ENCODE measurements at places on chromosomes 2 and 18. TPM values are rescaled to one million over a fixed set of nuclear protein-coding genes. Genes with fewer than 3 reads are reported as not detected.

DNA sequence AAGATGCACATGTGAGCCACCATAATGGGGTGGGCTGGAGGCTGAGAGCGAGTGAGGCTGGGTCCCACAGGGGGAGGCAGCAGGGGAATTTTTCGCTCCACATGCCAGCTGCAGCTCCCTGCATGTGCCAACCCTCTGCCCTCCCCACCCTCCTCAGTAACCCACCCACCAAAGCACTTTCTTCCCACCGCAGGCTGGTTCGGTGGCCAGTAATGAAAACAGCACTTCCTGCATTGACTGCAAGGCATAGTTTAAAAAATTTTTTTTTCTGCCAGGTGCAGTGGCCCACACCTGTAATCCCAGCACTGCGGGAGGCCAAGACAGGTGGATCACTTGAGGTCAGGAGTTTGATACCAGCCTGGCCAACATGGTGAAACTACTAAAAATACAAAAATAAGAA lies 147.5 kb upstream of the TTC39C start:
- DNase-seq, result no peak

DNA sequence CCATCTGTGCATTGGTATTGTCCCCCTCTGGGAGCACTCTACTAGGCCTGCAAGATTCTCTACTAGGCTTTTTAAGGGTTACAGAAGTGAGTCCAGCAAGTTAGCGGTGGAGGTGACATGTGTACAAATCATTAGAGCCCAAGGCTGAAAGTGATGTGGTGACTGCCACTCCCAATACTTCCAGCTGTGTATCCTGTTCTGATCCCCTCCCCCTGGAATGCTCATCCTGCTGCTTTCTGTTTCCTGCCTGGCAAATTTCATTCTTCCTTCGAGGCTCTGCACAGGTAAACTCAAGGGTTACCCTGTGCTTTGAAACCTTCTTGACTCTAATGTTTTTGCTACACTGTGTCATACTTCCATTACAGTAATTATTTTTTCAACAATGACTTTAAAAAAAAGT lies 258.5 kb upstream of the REV1 start:
- no peak for DNase-seq

HAAO gene
- total RNA-seq, result 188 TPM

GRCh38 chr2:236175548-236176150 lies 7.5 kb upstream of the GBX2 start:
- DNase-seq, result no peak

DNA sequence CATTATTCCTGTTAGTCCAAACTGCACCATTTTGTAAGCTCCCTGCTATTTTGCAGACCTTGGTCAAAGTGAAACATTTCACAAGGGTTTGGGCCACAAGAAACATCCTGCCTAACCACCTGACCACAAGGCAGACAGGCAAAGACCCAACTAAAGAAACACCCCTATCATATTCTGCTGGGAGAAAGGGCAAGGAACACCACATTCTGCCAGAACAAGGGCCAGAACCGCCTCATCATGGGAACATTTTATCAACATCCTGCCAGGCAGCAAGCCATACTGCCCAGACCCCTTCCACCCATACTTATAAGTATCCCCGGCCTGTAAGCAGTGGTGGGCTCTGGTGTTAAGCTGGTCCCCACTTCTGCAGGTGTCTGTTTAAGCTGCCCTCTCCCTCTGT lies 12.0 kb upstream of the RAB31 start:
- DNase-seq, result no peak

DNA sequence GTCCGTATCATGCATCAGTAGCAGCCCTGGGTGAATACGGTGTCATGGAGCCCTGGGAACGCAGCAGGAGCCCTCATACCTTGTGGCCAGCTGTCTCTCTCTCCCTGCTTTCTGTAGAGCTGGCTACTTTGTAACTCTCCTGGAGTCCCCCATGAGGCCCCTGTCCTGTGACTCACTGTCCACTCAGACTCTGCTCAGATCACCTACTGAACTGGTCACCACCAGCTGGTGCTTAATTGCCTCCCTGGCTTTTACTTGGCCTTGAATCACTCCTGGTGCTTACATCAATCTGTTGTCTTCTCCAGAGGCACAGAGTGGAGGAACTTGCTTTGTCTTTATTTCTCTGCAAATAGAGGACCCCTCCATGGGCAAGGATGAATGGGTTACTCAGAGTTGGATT lies 172.7 kb downstream of the HRH4 start:
- DNase-seq, result no peak

GLS gene
- 10.2 TPM for total RNA-seq

DNA sequence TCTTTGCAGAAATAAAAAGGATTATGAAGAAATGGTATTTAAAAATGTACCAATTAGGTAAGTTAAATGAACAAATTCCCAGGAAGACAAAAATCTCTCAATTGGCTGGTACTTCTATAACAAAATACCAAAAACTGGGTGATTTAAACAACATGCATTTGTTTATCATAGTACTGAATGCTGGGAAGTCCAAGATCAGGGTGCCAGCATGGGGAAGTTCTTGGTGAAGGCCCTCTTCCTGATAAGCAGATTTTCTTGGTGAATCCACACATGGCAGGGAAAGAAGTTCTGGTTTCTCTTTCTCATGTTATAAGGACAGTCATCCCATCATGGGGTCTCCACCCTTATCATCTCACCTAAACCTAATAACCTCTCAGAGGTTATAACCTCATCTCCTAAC lies 271.6 kb upstream of the SETBP1 start:
- DNase-seq, result no peak

DNA sequence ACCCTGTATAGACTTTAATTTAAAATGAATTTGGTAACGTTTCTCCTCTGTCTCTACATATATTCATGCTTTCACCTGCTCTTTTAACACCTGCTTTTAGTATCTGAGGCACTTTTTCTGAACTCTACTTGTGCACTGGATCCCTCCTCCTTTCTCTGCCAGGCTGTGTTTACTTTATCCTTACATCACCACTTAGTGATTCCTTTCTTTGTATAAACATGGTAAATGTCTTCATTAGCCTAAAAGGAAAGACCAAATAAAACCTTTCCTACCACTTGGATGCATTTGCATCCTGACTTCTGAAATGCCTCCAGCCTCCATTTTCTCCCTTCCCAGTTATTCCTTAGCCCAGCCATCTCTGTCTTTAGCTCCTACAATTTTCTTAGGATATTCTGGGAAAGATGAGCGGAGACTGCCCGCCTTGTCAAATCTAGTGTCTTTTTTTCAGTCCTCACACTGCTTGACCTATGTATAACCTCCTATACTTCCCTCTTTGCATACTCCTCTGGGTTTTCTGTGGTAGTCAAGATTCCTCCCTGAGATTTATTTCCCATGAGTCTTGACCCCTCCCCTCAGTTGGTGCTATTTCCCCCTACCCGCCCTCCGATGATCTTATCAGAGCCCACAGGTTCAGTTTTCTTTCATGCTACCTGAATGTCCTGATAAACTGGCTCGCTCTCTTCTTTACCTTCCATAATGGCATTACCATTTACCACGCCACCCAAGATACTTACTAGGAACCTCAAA lies 44.8 kb downstream of the REL start:
- DNase-seq, result no peak

GRCh38 chr2:169980001-169980400 lies 152.7 kb downstream of the UBR3 start:
- DNase-seq, result no peak

SERPINB13 gene
- total RNA-seq, result not detected

PASK gene
- total RNA-seq, result 5.0 TPM

- no peak for DNase-seq
Measured at GRCh38 chr2:173171924-173172643, 96.4 kb downstream of the MAP3K20 start.

R3HDM1 gene
- 12.4 TPM for total RNA-seq

SLC38A11 gene
- total RNA-seq, result 2.2 TPM

DNA sequence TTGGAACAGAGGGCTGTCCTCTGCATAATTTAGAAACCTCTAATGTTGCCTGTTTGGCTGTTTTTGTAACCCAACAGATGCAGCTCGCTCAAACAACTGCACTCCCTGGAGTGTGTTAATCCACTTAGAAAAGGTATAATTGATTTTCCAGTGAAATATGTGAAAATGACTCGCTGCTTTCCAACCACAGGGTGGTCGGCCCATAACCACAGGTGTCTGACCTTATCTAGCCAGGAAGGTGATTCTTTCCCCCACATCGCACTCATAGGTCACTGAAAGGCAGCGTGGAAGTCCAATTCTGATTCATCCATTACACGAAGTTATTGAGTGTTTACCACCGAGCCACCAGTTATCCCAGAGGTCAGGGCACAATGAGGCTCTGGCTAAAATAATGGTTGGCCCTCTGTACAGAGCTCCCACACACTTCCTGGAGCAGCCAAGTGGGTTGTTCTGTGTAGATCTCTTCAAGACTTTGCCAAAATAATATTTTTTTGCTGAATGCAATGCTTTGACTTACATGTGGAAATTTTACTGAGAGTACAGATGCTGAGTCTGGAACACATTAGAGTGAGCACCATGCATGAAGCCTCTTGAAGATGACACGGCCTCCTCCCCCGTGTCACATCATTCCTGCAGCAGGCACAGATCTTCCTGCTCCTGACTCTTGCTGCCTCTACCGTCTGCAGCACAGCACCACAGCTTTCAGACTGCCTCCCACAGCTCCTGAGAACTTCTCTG lies 396.2 kb downstream of the ZNF516 start:
- no peak for DNase-seq

DNA sequence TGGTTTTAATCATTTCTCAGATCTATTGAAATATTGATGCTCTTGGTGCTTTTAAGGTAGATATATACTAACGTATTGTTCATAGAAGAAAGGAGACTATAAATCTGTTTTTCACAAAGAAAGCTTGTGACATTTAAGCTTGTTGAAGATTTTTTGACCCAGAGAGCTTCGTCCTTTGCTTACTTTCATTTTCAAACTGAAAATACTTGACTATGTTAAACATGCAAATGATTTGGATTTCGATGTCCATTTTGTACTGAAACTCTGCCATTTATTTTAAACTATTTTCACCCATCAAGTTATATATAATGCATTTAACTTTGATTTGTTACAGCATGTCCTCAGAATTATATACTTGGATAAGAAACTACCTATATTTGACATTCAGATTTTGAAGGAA lies 85.2 kb downstream of the SLC4A10 start:
- DNase-seq, result no peak

- no peak for DNase-seq
Measured at GRCh38 chr2:150878356-150878755, 383.3 kb downstream of the RBM43 start.

DUSP2 gene
- total RNA-seq, result 0.98 TPM

CNDP1 gene
- 66.3 TPM for total RNA-seq

DNA sequence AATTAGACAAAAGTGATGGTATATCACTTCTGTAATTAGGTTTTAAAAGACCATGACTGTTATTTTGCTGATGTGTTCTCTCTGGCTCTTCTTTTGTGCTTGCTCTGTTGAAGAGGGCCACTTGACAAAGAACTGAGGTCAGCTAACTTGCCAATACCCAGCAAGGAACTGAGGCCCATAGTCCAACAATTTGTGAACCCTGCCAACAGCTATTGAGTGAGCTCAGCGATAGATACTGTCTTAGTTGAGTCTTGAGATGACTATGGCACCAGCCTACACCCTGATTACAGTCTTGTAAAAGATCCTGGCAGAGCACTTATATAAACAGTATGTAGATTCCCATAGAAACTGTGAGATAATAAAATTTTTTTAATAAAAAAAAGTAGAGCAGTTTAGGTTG lies 103.0 kb downstream of the BMPR2 start:
- no peak for DNase-seq

RNF144A gene
- 3.2 TPM for total RNA-seq

GRCh38 chr18:77057006-77057395 lies 75.6 kb downstream of the MBP start:
- no peak for DNase-seq

FAM117B gene
- 2.3 TPM for total RNA-seq

DNA sequence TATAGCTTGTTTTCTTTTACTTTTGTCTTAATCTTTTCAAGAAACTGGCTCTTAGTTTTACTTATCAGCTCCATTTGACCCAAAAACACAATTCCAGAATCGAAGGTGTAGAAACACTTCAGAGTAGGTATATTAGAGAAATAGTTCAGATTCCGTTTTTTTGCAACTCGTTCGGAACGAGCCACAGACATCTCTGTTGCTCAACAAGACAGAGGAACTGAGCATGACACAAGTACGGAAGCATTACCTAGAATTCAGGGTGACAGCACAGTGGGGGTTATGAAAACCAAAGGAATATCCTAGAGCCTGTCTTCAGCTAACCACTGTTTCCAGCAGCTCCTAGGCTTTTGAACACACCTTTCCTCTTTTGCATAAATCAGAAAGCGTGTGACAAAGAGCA lies 5.0 kb downstream of the HRH4 start:
- DNase-seq, result no peak

- no peak for DNase-seq
Measured at GRCh38 chr2:23401427-23402204, 16.6 kb downstream of the KLHL29 start.

IL36G gene
- 0.20 TPM for total RNA-seq

DNA sequence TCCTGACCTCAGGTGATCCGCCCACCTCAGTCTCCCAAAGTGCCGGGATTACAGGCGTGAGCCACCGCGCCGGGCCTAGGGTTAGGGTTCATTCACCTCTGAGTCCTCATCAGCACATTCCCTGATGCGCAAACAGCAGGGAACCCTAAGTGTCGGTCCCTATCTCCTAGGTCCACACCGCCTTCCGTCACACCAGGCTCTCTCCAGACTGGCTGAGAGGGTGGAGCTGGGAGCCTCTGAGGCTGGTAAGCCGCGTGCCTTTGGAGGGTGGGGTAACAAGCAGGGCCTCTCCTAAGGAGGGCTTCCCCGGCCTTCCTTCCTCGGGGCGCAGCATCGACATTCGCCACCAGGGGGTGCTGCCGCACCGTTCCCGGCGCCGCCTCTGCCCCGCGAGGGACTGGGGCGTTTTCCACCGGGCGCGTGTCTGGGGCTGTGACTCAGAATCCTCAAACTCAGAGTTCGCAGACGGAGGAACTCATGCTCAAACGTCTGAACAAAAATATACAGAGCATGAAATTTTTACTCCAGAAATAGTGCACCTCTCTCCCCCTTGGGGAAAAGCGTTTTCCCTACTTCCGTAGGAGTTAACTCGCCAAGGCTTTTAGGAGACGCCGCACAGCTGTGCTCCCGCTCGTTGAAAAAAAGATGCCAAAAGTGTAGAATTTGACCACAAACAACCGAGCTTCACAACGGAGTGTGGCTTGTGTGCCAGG lies 63.9 kb upstream of the ASAP2 start:
- peak; percentile 81 for DNase-seq

- DNase-seq, result no peak
Measured at GRCh38 chr2:12102679-12103078, 356.2 kb downstream of the LPIN1 start.

DNA sequence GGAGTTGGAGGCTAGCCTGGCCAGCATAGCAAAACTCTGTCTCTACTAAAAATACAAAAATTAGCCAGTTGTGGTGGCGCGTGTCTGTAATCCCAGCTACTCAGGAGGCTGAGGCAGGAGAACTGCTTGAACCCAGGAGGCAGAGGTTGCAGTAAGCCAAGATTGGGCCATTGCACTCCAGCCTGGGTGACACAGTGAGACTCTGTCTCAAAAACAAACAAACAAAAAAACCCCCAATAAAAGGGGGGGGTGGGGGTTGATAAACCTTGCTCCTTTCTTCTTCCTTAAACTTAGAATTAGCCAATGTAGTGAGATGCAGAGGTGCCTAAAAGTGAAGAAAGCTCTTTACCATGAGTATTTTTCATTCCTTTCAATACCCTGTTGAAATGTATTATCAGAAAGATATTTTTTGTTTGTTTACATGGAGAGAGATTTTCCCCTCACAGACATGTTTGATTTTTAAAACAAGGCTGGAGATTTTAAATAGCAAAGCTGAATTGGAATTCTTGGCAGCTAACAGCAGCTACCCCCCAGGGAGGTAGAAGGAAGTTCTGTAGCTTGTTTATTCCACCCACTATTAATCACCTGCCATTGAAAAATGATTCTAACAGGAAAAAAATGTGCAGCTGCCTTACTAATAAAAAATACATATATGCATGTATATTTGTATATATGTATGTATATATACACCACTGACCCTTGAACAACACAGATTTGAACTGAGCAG lies 48.6 kb downstream of the GYPC start:
- peak; percentile 18 for DNase-seq

Measured in left lobe of liver (tissue), 2 donors.